NCI-H2081 (cell line): ENCODE measurements at places on chromosomes 12 and 14.

GRCh38 chr14:104545942-104546501 is 33.5 kb upstream of the C14orf180 start:
- peak; percentile 26 for DNase-seq

DNA sequence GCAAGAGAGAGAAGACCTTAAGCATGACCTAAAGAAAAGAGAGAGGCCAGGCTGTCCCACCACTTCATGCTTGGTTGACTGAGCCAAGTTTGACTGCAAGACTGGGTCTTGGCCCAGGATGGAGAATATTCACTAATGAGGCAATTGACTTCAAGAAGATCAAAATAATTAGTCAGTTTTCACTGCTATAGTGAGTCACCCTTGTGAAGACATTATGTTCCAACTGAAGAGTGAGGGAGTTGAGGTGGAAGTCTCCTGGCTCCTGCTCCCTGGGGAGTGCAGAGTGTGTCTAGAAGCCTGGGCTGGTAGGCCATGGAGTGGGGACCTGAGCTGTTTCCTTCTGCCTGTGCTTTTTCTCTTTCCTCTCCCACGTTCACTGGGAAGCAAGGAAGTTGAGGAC is 117.6 kb downstream of the CACNA1C start:
- DNase-seq: no peak

GRCh38 chr12:52266514-52266913 is 7.9 kb upstream of the KRT86 start:
- DNase-seq: peak; percentile 15

- no peak for DNase-seq
Observed at GRCh38 chr14:67461341-67461985, 27.1 kb downstream of the TMEM229B start.

GRCh38 chr14:22481546-22481945 is 107.5 kb downstream of the DAD1 start:
- DNase-seq: no peak

GRCh38 chr12:3805077-3805476 is 52.2 kb upstream of the CRACR2A start:
- DNase-seq: no peak

DNA sequence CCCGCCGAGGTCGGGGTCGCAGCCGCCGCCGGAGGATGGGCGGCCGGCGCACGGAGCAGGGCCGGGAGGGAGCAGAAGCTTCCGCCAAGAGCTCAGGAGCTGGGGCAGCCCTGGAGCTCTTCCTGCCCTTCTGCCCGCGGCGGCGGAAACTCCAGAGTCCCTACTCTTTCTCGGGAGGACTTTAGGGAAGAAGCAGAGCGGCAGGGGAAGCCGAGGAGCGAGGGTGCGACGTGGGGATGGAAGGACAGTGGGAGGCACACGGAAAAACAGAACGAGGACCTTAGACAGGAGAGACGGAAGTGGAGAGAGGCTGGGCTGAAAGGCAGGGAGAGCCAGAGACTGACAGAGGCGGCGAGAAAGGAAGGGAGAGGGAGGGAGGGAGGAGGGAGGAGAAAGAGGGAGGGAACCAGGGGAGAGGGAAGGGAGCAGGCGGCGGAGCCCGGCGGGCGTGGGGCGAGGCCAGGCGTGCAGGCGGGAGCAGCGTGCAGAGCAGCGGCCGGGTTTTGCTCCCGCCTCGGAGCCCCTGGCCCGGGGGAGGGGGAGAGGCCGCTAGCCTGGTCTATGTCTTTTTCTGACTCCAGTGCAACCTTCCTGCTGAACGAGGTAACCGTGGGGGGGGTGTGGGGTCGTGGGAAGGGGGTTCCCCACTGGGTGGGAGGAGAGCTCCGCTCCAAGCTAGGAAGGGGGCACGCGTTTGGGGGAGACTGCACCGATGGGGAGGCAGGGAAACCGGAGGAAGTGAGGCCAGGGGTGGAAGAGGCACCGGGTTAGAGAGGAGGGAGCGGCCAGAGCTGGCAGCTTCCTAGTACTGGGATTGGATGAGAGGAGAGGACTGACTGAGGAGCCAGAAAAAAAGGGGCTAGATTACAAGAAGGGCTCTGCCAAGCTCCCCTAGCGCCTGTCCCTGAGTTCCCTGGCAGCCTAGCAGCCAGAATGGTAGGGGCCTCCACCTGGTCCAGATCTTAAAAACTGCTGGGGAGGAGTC is 2.9 kb upstream of the CACNB3 start:
- peak; percentile 82 for DNase-seq

DNA sequence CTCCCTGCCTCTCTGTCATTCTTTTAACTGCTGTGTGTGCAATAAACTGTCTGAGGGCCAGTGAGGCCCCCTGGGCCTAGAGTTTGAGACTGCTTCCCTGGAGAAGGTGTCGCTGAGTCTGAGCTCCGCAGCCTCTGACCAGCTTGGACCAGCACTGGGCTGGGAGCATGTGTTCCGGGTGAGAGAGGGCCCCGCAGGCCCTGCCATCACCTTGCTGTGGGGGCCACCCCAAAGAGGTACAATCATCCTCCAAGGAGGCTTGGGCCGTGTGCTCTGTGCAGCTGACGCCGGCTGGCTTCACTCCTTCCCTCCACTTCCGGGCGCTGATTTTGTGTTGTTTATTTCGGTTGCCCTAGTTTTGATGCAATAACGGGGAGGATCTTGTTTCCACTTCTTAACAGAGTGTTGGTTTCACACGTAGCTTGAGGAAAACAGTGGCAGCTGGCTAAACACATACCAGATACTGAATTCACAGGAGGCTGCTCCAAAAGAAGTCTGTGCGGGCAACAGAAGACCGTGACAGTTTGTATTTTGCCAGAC is 121.6 kb downstream of the TMEM132C start:
- DNase-seq: no peak

- no peak for DNase-seq
Observed at GRCh38 chr14:85332401-85332800, 197.5 kb upstream of the FLRT2 start.

DNA sequence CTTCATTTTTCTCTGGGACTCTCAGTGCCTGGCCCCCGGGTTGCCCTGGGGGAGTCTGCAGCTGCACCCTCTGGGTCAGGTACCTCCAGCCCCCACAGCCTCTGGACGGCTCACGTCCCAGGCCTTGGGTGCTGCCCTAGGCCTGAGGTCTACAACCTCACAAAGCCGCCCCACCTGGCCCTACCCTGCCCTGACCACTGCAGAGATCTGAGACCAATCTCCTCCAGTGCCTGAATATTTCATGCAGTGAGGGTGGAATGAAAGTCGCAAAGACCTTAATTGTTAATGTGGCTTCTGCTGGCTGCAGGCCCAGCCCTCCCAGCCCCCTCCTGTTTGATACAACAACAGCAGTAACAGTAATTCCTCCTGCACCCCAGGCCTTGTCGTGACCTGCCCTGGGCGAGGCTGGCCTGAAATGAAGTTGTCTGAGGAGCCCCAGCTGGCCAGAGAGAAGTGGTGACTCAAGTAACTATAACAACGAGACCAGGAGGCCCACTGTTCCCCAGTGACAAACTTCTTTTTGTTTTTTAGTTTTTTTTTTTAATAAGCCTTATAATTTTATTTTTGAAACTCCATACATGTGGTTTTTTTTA is 8.8 kb upstream of the CCDC85C start:
- no peak for DNase-seq

DNA sequence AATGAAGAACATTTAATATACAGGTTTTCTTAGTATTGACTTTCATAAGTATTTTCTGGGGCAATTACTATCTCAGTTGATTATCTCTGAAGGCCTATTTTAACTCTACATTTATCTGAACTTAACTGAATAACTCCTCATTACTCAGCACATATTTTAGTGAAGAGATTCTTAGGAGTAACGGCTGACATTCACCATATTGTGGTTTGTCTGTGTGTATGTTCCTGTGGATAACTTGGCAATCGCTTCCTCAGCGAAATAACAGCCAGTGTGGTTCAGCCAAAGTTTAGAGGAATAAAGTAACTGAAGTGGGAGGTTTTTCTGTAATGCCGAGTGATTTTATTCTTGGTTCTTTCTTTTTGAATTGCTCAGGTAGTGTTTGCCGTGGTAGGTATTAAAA is 168.0 kb downstream of the RAD51B start:
- DNase-seq: no peak

DNA sequence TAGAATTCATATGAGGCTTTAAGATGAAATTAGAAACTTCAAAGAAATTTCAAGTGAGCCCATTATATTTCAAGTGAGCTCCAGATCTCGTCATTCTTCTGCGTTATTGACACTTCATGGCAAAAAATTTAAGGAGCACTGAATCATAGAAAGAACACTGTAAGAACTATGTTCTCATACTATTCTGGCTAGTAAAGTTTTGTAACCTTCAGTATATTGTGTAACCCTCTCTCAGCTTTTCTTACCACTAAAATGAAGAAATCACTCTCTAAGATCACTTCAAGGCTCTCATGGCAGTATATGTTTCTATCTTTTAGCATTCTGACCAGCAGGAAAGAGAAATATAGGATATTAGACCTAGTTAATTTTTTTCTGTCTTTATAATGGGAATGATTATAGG is 6.3 kb downstream of the GPHN start:
- DNase-seq: no peak

DNA sequence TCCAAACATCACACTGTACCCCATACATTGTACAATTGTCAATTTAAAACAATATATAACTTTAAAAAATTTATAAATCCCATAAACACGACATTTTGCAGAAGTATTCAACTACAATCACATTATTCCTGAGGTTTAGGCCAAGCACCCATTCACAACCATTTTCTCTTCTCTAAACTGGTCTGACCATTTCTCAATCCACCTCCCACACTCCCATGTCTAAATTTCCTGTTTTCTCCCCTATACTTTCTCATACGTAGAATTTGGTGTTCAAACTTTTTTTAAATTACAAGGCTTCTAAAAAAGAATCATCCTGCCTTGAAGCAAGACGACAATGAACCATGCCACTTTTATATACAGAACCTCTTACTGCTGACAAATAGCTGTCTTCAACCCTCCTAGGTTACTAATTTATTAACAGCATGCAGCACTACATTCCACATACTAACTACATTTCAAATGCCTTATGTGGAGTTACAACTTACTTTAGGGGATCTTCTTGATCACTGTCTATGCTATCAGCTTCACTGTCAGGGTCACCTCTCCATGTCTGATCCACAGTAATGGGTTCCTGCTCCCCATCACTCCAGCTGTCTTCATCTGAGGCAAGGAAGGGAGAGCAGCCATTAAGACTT is 3.4 kb downstream of the KANSL2 start:
- no peak for DNase-seq

- DNase-seq: no peak
Observed at GRCh38 chr14:26403760-26404159, 194.1 kb downstream of the NOVA1 start.

DNA sequence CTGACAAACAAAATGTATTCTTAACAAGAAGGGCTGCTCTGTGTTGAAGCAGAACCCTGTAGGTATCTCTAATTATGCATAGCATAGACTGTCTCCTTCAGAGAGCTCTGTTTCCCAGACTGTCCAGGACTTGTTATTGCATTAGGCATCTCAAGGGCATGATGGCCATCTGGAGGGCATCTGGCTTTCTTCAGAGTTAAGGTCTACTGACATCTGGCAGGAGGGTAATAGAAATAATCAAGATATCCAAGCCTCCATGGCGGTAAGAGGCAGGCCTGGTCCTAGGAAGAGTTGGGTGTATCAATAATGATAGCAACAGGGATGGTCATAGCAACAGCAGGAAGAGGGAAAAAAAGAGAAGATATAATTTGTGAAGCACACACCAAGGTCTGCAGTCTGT is 161.2 kb downstream of the TTC8 start:
- DNase-seq: no peak

- peak; percentile 5 for DNase-seq
Observed at GRCh38 chr12:11174022-11174421, 3.0 kb downstream of the SMIM10L1 start.

GRCh38 chr12:16563504-16563903 is 42.5 kb downstream of the LMO3 start:
- DNase-seq: no peak

DNA sequence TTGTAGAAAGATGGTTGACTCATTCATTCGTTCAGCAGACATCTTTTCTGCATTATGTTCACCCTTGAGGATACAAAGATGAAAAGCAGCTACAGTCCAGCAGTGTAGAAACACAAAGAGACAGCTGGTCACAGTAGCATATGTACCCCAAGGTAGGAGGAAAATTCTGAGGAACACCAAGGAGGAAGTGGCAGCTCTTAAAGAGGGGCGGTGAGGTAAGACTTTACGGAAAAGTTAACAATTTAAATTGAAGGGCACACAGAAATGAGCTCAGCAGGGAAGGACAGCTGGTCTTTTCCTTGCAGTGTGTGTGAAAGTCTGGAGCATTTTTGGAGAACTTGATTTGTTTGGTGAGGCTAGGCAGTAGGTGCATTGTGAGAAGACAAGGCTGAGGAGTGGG is 3.5 kb downstream of the SLC35E3 start:
- no peak for DNase-seq

DNA sequence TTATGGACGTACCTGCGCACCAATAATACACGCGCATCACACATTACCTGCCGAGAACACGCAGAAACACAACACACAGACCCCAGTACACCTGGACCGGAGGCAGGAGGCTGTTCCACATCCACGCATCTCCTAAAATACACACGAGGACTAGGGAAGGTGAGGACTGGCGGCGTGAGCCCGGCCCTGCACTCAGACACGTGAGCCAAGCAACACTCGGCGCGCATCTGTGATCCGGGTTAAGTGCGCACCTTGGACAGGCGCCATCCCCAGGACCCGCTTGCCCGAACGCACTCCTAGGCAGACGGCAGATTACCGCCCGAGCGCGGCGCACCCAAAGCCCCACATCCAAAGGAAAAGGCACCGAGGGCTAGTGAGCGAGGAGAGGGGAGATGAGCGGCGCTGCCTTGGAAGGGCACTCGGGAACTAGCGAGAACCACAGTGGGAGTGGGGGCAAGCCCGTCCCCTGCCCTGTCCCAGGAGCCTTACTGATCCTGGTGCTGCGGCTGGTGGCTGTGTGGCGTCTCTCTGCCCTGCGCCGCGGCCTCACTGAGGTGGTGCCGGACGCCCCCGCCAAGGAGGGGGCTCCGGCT is 417 bp downstream of the GLS2 start:
- peak; percentile 72 for DNase-seq

GRCh38 chr14:45222485-45223262 is 30.3 kb downstream of the MIS18BP1 start:
- DNase-seq: no peak

DNA sequence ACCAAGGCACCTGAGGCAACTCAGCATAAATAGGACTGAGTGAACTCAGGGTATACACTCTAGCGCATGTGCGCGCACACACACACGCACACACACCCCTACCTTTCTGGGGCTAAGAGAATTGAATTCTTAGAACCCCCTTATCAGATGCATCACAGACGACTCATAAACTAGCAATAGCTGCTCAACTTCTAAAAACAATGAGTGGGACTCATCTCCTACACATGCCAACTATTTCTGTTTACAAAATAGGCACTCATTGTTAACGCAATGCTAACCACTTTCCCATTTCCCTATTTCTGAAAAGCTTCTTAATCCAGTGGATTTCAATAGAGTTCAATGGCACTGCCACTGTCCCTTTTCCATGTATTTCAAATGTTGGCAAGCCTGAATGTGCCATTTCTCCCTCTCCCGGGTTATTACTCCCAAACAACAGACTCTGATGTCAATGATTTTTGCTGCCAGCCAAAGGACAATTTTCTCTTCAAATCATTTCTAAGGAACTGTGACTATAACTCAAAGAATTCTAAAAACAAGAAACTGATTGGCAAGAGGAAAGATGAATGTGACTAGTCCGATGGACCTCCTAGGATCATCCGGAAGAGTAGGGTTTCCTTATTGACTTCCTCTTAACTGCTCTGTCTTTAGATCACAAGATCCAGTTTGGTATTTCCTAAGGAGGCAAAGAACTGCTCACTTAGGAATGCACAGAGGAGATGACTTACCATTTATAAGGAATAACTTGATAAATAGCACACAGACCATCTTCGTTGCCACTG is 48.8 kb downstream of the SLC38A1 start:
- DNase-seq: no peak

- DNase-seq: no peak
Observed at GRCh38 chr12:25835385-25835784, 123.1 kb upstream of the RASSF8 start.
